ENCODE measurements at places on chromosomes 6 and 20. TPM values are rescaled to one million over a fixed set of nuclear protein-coding genes. Genes with fewer than 3 reads are reported as not detected.

TRIM40 gene
- total RNA-seq, result not detected

GRCh38 chr6:5083307-5083583, 1.9 kb upstream of the PPP1R3G start:
- no peak for DNase-seq

- DNase-seq, result no peak
Measured at GRCh38 chr6:13026557-13026956, 301.8 kb downstream of the TBC1D7 start.

GRCh38 chr6:170140129-170140528, 150.7 kb downstream of the DLL1 start:
- DNase-seq, result no peak

DNA sequence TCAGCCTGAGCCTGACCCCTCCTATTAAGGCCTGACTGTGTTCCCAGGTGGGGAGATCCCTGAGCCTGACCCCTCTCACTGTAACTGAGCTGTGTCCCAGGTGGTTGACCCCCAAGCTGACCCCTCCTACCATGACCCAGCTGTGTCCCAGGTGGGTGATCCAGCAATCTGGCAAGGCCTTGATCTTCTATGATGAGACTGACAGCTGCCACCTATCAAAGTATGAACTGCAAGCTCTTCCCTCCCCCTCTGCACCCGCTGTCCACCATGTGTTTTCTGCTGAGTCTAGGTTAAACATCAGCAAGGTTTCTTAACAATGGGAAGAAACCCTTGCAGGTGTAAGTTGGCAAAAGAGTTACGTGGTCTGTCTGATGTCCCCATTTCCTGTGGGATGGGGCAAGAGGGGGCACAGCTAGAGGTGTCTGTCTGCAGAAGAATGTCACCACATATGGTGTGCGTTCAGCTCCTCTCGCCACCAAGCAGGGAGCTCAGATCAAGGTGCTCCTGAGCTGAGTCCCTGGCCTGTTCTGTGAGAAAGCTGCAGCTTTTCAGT, 5.9 kb downstream of the PXDC1 start:
- DNase-seq, result no peak

OR2B6 gene
- total RNA-seq, result not detected

GRCh38 chr6:8392569-8392968, 42.8 kb downstream of the SLC35B3 start:
- no peak for DNase-seq

PABPC1L gene
- 6.5 TPM for total RNA-seq

QKI gene
- total RNA-seq, result 140 TPM

GRCh38 chr6:127794405-127794804, 106.5 kb downstream of the THEMIS start:
- no peak for DNase-seq

DNA sequence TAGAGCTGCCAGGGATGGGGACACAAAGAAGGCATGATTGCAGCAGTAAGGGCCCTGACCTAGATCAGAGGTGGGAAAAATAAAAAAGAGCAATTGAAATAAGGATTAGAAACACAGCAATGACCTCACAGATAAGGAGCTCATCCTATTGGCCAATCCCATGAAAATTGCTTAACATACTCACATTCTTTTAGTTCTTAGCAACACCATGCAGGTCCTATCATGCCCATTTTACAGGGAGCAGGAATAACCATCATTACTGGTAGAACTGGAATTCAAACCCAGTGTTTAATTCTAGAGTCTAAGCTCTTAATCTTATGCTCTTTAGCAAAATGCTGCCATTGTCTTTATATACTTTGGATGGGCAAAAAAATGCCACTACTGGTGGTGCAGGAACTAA, 267.7 kb downstream of the RNF144B start:
- no peak for DNase-seq

DNA sequence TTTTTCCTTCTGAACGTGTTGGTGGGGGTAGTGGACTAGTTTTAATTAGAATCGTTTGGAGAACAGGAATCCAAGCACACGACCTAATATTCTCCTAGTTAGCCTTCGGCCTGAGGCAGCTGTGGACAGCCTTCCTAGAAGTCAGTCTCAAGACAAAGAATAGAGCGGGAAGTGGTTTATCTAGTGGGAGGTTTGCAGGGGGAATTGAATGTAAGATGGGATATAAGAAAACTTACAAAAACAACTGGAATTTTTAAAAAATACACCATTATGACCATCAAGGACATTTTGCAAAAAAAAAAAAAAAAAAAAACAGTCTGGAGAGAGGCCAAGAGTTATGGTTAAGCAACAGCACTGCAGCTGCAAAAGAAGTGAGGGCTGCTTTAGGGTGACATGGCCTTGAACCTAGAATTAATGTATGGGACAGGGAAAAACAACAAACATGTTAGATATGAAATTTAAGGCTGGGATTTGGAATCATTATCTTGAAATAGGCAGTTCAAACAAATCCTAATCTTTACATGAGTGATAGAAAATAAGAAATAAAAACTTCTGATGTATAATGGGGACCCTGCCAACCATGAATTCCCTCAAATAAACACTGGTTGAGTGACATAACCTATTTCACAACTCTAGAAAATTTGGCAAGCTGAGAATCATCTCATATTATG, 40.2 kb downstream of the PLAGL1 start:
- no peak for DNase-seq

DNA sequence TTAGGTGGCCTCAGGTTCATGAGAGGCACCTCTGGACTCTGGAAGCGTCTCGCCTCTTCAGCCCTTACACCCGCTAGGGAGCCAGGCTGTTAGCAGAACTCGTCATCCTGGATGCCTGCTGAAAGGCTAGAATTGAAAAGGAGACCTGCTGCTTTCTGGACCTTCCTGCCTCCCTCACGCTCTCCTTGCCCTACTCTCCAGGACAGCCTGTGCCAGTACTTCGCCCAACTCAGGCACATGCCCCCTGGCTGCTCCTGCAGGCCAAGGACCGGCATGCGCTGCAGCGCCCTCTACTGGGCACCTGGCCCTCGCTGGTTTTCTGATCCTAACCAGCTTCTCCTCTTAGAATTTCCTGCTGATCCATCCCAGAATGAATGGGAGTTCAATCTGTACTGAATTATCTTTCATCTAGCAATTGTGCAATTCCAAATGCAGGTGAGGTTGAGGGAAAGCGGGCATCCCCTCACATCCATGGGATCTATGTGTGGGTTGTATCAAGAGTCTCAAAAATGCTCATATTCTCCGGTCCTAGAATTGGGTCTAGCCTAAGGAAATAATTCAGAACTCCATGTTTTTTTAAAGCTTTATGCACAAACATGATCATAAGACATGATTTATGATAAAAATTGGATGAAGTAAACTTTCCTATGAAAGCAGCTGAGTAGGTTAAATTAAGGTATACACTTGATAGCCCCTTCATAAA, 78.0 kb downstream of the PTPN1 start:
- DNase-seq, result no peak

Data from epithelial cell of proximal tubule (primary cell).